T-helper 9 cell (primary cell): ENCODE measurements at places on chromosomes 5 and 9.

DNA sequence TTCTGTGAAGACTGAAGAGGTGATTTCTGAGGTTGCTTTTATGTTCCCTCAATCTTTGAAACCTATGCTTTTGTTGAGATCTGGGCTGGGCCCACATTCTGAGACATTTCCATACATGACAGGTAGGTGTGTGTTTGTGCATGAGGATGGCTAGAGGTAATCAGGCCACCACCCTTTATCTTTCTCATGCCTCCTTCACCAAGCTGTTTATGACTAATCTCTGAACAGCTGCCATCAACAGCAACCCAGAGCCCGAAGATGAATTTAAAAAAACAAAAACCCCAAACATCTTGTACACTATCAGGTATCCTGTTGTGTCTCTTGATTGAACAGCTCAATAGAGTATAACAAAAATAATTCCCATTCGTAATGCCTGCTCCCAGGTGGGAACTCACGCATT is 12.6 kb upstream of the C5orf46 start:
- DNase-seq, result no peak

DNA sequence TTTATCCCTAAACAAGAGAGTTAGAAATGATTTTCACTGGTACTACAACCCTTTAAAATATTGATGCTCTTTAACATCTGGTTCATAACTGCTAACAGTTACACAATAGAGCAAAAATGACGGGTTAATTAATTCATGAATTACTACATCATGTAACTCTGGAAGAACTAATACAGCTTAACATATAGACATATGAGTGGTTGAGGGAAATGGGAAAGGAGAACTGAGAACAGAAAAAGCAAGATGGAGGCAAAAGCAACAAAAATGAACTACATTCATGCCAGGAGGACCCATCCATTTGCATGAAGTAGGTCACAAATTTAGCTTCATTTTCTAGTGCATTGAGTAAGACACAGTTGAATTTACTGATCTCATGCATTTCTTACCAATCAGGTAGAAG is 61.8 kb downstream of the C9 start:
- DNase-seq, result no peak

GRCh38 chr9:86405926-86406325 is 51.7 kb upstream of the TUT7 start:
- no peak for DNase-seq

- DNase-seq, result no peak
These were observed 86.7 kb downstream of the PHF2 start for GRCh38 chr9:93662952-93663572.

- no peak for DNase-seq
These were observed 47.3 kb downstream of the LURAP1L start for GRCh38 chr9:12822111-12822510.

DNA sequence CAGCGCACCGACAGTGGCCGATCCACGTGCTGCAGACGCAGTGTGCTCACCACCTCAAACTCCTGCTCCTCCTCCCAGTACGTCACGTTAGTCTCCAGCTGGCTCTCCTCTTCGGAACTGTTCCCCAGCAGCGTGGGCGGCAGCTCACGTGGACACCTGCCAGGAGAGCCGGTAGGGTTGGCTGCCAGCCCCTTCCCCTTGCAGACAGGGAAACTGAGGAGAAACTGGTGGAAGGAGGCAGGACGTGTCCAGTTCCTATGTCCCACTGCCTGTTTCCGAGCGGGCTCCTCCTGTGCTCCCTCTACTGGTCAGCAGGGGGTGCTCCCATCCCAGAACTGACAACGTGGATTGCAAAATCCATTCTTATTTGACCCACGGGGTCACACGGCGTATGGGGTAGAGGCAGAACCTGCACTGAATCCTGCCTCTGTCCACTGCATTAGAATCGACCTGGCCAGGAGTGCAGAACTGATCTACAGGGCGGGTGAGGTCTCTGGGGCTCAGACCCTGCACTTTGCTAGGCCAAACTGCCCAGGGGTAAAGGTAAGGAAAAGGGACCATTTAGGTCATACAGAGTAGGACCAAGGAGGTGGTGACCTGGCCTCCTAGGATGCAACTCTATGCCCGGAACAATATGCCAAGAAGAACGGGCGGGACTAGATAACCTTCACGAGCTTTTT is 25.7 kb downstream of the PDGFRB start:
- no peak for DNase-seq

- no peak for DNase-seq
These were observed 1.7 kb downstream of the ABCA2 start for GRCh38 chr9:137026384-137026783.

DNA sequence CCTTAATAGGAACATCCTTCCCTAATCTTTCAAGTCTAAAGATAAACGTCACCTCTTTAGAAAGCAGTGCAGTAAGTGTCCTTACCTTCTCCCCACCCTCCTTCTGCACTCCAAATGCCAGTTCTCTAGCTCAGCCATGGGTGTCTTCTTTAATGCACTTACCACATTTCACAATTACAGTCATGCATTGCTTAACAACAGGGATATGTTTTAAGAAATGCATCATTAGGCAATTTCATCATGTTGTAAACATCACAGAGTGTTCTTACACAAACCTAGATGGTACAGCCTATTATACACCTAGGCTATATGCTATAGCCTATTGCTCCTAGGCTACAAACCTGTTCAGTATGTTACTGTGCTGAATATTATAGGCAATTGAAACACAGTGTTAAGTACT is 91.2 kb downstream of the RFX3 start:
- no peak for DNase-seq

GRCh38 chr5:128197896-128198522 is 114.4 kb downstream of the SLC12A2 start:
- DNase-seq, result no peak

DNA sequence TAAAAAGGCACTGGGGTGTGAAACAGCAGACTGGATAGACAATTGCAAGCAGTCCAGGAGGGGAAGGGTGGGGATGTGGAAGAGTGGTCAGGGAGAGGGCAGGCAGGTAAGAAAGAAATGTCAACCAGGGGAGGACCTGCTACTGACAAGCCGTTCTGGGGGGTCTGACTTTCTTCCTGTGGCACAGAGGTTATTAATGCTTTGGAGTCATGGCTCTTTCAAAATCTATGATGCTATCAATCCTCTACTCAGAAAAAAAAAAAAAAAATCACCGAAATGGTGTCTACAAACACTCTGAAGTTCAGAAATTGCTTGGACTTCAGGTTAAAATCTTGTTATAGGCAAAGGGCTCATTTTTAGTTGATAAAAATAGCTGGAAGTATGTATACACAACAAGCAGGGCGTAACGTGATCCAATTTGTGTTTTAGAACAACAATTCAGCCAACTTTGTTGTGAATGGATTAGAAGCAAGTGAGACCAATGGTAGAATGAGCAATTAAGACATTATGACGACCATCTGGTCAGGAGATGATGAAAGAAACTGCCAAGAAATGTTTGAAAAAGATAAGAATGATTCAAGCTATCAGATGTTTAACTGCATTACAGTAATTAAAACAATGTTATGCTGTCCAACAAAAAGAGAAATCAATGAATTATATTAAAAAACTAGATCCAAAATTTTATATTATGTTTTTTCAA is 255.2 kb downstream of the DEPDC1B start:
- no peak for DNase-seq

DNA sequence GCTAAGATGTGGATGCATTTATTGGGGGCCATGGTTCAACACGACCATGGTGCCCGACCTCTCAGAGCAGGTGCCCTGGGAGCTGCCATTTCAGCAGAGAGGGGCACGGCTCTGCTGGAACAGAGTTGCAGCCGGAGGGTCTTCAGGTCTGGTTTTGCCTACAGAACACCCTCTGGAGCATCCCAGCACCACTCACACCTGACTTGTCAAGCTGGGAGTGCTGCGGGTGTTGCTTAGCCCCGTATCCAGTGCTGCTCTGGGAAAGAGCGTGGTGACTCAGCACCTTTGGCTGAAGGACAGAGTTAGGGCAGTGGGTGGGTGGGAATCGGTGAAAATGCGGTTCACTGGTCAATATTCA is 36.5 kb upstream of the IRX4 start:
- no peak for DNase-seq

GRCh38 chr9:86649913-86650312 is 295.7 kb upstream of the TUT7 start:
- DNase-seq, result no peak

- DNase-seq, result no peak
These were observed 16.7 kb downstream of the AP3S1 start for GRCh38 chr5:115858396-115858795.

- no peak for DNase-seq
These were observed 104.2 kb upstream of the PANK3 start for GRCh38 chr5:168683247-168683926.

- DNase-seq, result no peak
These were observed 120.1 kb upstream of the GAS1 start for GRCh38 chr9:87067426-87067825.

DNA sequence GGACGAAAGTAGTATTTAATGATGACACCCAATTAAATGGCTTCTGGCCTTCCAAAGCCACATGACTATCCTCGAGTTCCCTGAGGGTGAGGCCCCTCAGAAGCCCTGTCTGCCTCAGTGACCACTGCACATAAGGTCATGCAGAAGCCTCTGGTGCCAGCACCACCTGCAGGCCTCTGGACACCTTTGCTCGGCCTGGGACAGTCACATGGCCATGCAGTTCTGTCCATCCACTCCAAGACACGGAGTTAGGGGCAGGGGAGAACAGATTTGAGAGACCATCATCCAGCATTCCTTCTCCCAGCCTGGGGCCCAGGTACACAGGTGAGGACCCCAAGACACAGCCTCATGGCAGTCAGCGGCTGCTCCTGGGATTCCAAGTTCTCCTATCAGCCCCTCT is 145.0 kb downstream of the ROR2 start:
- DNase-seq, result no peak

DNA sequence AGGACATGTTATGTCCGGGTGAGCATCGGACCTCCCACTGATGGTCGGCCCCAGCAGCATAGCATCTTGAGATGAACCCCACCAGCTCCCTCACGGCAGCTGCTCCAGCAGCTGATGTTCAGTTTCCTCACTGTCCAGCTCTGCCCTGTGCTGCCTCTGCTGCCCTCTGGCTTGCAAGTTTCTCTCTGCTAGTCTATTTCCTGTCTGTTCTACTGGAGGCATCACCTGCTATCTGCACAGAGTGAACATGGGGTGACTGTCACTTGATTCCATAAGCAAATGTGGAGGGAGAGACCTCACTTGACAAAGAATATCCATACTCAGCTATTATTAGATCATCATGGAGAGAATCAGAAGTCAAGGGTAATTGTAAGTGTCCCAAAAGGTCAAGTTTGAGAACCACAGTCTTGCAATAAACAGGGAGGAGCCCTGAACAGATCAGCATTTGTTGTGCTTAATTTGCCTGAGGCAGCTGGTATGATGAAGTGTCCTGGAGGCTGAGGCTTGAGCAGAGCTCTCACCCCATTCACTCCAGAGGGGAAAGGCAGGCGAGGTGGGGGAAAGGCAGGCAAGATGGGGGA is 702.8 kb downstream of the SEMA5A start:
- no peak for DNase-seq

- DNase-seq, result no peak
These were observed 163.4 kb downstream of the GAS1 start for GRCh38 chr9:86783884-86784283.

DNA sequence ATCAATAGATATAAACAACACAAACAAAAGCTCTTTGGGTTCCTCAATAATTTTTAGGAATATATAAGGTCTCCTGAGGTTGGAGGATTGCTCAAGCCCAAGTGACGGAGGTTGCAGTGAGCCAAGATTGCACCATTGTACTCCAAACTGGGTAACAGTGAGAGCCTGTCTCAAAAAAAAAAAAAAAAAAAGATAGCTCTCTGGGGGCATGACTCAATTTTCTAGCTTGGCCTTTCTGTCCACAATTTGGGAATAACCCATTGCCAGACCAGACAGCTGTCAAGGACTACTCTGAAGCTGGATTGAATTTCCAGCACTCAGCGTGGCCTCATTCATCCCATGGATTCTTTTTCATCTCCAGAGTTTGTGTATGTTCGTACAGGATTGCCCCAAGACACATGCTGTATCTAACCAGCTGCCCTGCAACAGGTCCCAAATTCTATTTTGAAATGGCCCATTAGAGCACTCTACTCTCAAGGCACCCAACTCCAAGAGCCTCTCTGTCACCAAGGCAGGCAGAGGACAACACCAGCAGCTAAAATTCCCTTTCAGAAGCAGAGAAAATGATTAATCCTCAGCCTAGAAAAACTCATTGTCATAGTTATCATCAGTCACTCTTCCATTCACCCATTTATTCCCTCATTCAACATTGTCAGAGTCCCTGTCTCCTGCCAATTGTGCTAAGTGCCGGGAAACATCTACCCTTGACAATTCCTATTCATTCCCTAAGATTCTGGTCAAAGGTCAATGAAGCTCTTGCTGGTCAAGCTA is 8.7 kb downstream of the FAM193B start:
- no peak for DNase-seq

DNA sequence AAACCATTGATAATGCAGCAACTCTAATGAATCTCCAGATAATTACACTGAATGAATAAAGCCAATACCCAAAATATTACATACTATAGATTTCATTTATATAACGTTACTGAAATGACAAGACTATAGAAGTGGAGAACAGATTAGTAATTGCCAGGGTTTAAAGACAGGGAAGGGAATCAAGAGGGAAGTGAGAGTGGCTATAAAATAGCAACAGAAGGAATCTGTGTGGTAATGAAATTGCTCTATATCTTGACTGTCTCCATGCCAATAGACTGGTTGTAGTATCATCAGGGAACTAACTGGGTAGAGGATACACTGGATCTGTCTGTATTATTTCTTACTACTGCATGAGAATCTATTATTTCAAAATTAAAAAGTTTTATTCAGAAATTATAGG is 396.5 kb upstream of the RPS23 start:
- no peak for DNase-seq

- no peak for DNase-seq
These were observed 1.4 kb upstream of the ENC1 start for GRCh38 chr5:74641735-74642542.

DNA sequence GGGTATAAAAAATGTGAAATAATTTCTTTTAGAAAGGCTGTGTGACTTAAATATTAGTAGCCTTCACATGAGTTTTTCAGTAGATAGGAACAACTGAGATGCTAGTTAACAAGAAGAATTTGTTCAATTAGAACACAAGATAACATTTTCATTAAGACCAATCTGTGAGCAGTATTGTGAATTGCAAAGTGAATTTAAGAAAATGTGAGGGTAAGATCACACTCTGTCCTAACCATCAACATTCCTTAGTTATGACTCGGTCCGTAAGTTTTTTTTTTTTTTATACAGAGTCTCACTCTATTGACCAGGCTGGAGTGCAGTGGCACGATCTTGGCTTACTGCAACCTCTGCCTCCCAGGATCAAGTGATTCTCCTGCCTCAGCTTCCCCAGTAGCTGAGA is 180.2 kb upstream of the EGFLAM start:
- no peak for DNase-seq
